Stimulated activated CD4-positive, alpha-beta T cell treated with anti-CD3 and anti-CD28 coated beads, Interleukin-12 subunit alpha, Interleukin-12 subunit beta, amount 100 ng/mL, for 24 hours (primary cell): ENCODE measurements at places on chromosomes 4 and X.
A peak's percentile ranks its signal among the peaks of the same experiment; 100 is the strongest.

GRCh38 chr4:3340700-3341083 lies 47.9 kb downstream of the RGS12 start:
- no peak for DNase-seq

DNA sequence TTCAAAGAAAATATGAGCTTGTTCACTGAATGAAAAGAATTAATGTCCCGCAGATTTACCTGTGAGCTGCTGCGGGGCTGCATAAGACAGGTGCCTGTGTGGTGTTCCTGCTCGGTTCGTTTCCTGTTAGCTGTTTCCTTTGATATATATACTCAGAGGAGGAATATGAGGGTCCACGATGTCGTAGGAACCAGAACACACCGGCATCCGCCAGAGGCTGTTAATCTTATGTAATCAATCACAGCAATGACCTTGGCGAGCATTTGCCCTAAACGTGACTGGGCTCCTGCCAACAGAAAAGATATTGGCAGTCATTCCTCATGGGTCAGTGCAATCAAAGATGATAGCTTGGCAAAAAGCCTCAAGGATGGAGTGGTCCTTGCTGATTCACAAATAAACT lies 260.1 kb downstream of the EVC2 start:
- DNase-seq: no peak

- DNase-seq: no peak
These were observed 14.9 kb downstream of the CCDC158 start for GRCh38 chr4:76406081-76406480.

DNA sequence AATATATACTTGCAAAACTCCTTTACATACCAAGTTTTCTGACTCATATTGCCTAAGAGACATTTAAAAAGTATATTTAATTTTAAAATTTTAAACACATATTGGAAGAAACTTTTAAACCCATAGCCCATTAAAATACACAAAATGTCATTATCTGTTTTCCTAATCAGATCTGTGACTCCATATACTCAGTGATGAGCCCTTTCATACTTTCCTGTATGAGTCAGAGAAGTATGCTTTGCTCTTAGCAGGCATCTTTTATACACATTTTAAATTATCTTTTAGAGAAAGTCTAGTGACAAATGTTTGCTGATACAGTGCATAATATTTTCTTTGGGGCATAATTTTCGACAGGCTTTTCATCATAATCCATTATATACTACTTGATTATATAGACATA lies 26.4 kb downstream of the SPIN3 start:
- no peak for DNase-seq

- DNase-seq: no peak
These were observed 537.5 kb downstream of the BCOR start for GRCh38 chrX:39560271-39560670.

DNA sequence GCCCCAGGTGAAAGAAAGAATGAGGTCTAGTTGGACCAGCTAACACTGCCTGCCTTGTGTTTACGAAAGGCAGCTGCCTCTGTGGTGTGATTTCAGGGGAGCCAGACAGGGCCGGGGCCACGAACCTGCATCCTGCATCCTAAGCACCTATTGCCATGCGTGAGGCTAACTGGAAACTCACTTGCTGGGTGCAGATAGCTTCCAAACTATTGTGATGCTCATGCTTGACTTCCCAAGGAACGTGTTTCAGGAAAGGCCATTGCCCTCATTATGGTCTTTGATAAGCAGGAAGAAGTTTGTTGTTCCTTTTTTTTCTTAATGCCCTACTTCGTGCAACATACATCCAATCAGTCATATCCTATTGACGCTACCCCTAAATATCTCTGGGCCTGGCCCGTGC lies 2.3 kb upstream of the IRF2 start:
- DNase-seq: peak; percentile 11

DNA sequence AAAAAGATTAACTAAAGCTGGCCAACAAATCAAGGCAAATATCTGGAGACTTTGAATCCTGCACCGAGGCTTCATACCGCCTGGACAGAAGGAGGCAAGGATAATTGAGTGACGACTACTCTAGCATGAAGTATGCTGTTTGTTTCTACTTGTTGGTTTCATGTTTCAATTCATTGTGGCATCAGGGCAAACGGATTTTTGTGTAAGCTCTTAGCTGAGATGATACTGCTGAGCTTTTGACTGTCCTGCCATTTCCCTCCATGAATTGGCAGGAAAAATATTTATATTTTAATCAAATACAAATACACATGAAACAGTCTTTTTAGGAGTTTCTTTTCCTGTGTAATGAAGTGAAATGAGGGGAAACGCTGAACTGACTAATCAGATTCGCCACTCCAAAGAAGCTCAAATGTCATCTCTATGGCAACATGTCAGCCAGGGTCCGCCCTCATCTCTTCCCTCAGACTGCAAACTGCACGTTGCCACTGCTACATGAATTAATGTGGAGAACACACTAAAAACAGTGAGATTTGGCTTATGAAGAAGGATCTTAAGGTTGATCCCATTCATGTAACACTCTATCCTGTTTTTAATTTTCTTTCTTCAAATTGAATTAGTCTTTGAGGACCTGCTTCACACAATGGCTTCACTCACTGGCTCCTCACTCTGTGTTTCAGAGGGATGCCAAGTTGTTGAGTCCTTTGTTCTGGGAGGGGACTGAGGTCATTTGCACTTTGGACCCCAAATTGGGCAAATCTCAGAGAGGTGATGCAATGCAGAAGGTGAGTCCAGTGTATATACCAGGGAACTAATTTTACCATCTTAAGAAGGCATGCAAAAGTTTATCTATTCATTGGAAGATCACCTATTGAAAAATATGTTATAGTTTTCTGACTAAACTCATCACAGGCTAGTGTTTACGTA lies 149.6 kb upstream of the MID1 start:
- no peak for DNase-seq

GRCh38 chr4:85979276-85979675 lies 380.6 kb downstream of the MAPK10 start:
- DNase-seq: no peak

DNA sequence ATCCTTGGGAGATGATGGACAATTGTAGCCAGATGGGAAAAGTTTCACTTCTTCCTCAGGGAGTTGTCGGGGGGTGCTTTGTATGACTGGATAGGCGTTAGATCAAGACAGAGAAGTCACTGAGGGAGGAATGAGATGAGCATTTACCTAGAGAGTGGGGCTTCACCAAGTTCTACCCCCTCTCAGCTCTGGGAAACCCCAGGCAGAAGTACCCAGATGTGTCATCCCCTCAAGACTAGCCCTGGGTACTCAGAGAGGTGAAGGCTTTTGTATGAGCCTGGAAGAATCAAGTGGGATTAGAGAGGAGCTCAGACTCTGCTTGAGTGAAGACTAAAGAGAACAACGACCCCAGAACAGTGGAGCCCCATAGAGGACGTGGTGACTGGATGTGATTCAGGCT lies 1.9 kb downstream of the MAGEB1 start:
- no peak for DNase-seq

- DNase-seq: no peak
These were observed 15.9 kb downstream of the RELL1 start for GRCh38 chr4:37670249-37670648.

DNA sequence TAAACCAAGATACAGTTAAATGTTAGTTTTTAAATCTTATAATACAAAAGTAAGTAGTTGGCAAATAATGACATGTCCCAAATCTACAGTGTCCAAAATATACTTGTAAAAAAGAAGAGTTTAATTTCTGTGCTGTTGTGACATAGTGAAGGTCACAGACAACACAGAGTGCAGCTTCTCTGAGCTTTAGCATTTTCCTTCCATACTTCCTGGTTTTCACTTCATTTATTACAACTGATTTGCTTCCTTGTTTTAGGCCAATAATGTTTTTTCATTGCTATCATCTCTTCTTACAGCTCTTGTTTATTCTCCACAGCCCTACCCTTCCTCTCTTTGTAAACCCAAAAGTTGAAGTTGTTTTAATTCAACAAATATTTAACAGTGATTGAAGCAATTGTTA lies 132.4 kb upstream of the TET2 start:
- no peak for DNase-seq

DNA sequence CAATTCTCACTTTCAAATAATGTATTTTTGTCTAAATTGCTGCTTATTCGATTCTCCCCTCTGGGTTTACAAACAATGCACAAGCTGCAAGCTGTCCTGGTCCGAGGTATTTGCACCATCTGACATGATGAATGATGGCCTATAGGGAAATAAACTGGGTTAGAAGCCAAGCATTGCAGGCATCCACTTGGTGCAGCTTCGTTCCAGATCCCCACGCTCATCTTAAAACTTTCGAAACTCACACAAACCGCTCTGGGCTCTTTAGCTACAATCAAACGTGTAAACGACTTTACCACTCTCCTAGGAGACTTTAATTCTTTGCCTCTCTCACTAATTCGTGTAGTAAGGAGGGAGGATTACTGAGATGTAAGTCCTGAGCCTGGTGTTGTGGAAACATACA lies 19.0 kb downstream of the PHKA2 start:
- DNase-seq: no peak
